GM13976 (cell line): ENCODE measurements at places on chromosomes 3 and 15.
A peak's percentile ranks its signal among the peaks of the same experiment; 100 is the strongest.

- DNase-seq, result no peak
Measured at GRCh38 chr3:115547207-115547606, 76.1 kb upstream of the GAP43 start.

DNA sequence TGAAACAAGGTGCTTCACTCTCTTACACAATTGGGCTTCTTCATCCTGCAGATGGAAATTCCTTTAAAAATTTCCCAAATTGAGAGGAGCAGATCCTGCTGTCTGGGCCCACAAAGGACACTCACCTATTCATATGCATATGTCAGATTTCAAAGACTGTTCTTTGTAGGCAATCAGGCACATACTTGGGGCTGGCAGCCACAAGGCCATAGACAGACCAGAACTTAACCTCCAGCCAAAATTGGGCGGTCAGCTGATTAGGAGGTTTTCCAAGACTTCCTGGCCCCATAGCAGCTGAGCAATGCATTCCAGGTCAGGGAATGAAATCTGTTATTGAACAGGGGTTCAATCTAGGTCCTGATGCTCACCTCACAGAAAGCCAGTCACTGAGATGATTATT, 15.0 kb upstream of the HPS3 start:
- no peak for DNase-seq

DNA sequence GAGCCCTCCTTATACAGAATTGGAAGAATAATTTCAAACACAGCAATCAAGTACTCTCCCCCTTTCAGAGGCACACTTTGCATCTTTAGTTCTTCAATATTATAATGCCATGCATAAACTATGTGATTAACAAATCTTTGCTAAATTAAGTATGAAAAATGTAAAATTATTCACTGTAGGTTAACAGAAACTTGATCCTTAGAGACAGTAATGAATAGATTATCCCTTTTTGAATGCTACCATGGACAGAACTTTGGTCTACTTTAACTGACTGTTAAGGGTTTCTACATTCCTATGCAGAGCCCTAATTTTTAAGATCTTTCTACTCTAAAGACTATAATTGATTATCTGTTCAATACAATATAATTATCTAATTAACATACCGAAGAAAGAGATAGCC, 25.7 kb upstream of the XXYLT1 start:
- DNase-seq, result no peak

GRCh38 chr3:45103334-45103733, 42.8 kb downstream of the CDCP1 start:
- DNase-seq, result no peak

DNA sequence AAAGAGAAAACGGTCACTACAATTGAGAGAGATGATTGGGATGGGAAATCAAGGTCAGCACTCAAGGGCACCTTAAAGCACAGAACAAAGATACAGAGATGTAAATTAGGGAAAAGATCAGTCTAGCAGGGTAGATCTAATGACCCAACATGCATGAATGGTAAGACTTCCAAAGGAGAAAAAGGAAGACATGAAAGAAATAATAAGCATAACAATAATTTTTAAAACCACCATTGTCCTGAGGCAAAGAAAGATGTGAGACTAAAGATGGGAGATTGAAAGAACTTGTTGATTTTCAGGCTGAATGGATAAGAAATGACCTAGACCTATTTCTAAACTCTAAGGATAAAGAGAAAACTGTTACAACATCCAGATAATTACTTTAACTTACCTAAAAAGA, 34.8 kb upstream of the AMOTL2 start:
- DNase-seq, result no peak

- DNase-seq, result peak; percentile 49
Measured at GRCh38 chr15:83106994-83107840, at the start of gene TM6SF1. TM6SF1 (plus strand) TSS chr15:83107645; CDS start chr15:83107681, 36 bp downstream.

DNA sequence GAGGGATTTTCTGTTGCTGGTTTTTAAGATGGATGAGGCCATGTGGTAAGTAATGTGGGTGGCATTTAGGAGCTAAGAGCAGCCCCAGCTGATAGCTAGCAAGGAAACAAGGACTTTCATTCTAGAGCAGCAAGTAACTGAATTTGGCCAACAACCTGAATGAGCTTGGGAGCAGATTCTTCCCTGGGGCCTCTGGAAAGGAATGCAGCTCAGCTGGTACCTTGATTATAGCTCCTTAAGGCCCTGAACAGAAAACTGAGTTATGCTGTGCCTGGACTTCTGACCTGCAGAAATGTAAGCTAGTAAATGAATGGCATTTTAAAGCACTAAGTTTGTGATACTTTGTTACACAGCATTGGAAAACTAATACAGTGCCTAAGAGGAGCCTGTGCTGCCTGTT, 565.5 kb downstream of the PDCD6IP start:
- no peak for DNase-seq

DNA sequence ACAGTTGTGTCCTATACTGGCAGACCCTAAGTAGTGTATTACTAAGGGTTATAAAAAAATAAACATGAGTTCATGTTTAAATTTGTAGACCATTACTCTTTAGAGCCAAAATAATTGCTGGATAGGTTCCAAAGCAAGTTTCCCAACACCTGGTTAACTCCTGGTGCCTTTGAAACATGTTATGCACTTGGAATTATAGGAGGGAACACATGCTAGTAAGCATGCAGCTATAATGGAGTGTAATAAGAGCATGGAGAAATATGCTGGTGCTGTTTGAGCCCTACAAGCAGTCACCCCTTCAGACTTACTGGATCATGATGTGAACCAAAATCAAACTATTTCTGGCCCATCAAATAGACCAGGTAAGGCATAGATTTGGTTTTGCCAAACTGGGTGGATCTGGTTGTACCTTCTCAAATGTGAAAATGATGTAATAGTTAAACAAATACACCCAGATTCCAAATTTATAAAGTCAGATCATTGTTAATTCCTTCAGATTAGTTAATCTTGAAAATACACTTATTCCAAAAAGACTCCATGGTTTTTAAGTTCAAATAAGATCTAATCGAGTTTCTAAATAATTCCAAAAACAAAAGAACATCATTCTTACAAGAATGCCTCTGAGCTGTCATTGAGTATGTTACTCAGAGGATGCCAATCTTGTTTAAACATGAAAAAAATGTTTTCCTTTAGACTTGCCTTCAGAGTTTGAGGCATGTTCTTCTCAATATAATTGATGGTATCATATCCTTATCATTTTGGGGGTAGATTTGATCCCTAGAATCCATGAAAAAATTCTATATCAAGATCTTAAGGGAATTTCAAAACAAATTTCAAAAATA, 69.3 kb downstream of the LRRC28 start:
- no peak for DNase-seq

DNA sequence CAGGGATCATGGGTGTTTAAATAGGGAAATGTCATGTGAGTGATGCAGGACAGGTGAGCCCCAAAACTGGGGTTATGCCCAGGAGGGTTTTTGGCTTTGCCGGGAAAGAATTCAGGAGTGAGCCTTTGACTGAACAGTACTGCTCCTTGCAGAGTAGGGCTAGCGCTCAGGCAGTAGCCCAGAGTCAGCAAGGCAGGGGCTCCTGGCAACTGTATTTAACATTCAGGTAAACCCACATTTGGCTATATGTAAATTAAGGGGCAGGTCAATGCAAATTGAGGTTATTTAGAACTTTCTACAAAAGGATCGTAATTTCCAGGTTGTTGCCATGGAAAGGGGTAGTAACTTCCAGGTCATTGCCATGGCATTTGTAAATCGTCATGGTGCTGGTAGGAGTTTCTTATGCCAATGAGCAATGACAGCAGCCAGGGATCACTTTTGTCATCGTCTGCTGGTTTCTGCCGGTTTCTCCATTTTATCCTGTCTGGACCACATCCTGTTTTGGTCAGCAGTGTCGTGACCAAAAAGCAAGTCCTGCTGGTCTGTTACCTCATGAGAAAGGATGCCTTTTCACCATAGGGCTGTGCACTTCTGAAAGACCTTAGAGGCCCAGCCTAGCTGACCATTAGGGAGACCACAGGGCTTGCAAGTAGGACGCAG, 24.3 kb downstream of the MTHFS start:
- no peak for DNase-seq

DNA sequence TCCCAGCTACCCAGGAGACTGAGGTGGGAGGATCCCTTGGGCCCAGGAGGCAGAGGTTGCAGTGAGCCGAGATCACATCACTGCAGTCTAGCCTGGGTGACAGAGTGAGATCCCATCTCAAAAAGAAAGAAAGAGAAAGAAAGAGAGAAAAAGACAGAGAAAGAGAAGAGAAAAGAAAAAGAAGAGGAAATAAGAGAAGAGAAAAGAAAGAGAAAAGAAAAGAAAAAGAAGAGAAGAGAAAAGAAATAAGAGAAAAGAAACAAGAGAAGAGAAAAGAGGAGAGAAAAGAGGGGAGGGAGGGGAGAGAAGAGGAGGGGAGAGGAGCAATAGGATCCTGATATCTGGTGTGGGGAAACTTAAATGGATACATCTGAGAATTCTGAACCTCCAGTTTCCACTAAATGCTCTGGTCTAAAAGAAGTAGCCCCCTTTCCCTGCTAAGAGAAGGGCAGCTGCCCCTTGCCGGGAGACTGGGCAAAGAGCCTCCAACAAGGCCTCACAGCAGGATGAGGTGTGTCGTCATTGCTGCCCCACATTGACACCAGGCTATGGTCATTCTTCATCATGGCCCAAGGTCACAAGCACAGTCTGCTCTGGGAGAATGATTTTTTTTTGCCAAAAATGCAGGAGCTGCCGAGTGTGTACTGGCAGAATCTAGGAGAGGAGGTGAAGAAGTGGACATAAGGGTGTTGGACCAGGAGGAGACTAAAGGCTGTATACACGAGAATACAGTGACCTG, 21.1 kb upstream of the COMMD4 start:
- DNase-seq, result no peak

DNA sequence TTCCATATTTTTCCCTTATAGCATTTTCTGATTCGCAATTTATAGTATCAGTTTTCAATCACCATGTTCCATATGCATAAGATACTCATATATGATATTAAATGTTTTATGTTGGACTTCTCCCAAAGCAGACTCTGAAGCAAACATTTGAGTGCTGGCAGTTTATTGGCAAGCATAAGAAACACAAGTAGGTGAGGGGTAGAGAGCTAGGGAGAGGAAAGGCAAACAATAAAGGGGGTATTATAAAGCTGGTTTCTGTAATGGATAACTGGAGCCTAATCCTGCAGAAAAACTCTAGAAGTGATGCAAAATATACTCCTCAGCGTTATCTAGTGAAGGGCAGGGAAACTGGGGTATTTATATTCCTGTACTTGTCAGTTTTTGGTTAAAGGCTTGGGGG, 491.5 kb upstream of the TGFBR2 start:
- DNase-seq, result no peak

GRCh38 chr3:109648027-109648426, 310.7 kb upstream of the DPPA4 start:
- DNase-seq, result no peak

DNA sequence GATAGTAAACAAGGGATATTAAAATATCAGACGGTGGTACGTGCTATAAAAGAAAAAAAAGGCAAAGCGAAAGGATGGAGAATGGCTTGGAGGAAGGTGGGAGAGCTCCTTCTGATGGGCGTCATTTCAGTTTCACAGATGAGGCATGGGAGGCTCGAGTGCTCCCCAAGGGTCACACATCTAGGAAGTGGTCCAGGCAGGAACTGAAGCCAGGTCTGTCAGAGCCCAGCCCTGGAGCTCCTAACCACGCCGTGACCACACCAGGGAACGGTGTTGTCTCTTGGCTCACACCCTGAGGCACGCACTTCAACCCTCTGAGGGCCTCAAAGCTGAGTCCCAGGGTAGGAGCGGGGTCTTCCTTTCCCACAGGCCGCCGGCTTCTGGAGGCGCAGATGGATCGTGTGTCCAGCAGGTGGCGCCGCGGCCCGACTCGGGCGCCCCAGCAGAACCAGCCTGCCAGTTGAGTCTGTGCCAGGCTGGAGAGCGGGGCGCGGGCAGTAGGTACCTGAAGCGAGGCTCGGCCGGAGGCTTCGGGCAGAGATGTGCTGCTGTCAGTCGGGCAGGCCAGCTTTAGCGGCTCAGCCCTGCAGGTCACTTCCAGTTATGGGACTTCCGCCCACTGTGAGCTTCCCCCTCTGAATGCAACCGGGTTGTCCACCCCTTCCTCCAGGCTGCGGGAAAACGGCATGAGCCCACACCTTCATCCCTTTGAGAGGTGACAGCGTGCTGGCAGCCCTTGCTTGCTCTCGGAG, 68.1 kb downstream of the SLC6A1 start:
- DNase-seq, result peak; percentile 79

- DNase-seq, result no peak
Measured at GRCh38 chr3:16896820-16897219, 12.1 kb downstream of the PLCL2 start.

DNA sequence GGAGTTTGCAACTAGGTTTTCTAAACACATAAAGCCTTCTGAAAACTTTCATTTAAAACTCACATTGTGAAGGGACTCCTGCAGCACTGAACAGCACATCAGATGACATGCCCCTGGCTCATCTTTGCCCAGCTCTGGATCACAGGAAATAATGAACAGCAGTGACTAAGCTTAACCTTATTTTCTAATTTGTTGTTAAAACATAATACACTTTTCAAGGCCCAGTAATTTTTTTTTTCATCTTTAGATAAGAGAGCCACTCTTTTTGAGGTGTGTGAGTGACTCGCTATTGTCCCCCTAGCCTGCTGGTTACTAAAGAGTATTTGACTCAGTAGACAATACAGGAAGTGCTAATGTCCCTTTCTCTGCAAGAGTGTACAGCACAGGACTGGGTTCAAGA, 204.0 kb downstream of the OSBPL10 start:
- no peak for DNase-seq

GRCh38 chr15:43516185-43516584, 1.2 kb upstream of the MAP1A start:
- no peak for DNase-seq

DNA sequence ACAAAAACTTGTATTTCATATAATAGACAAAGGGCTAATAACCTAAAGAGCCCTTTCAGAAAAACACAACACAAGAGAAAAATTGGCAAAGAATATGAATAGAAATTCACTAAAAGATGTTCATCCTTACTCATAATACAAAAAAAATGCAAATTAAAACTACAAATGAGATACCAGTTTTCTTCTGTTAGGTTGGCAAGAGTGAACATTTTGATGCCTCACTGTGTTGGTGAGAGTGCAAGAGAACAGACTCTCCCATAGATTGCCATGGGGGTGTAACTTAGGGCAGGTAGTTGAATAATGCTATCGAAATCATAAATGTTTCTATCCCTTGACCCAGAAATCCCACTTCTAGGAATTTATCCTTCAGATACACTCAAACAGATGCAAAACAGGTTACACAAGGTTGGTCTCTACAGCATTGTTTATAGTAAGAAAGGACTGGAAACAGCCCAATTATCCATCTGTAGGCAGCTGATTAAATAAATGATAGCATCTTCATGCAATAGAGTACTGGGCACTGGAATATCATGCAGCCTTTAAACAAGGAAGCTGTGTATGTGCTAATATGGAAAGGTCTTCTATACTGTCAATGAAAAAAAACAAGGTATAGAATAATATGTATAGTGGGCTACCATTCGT, 146.3 kb downstream of the TLE3 start:
- no peak for DNase-seq

- no peak for DNase-seq
Measured at GRCh38 chr3:129927072-129927471, 33.6 kb upstream of the TMCC1 start.

DNA sequence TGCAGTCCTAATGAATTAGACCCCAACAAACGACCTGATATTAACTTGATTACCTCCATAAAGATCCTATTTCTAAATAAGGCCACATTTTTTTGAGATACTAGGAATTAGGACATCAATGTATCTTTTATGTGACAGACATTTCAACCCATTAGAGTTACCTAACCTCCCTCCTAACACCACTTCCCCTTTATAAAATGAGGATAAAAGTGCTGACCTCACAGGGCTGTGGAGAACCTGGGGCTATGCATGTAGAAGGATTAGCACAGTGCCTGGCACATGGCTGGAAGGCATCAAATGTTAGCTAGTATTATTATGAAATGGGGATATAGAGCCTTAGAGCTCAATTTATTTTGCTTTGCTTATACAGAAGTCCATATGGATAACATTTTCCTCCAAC, 53.5 kb upstream of the LRRN1 start:
- DNase-seq, result no peak
